ENCODE measurements at places on chromosomes 6 and 20.

DNA sequence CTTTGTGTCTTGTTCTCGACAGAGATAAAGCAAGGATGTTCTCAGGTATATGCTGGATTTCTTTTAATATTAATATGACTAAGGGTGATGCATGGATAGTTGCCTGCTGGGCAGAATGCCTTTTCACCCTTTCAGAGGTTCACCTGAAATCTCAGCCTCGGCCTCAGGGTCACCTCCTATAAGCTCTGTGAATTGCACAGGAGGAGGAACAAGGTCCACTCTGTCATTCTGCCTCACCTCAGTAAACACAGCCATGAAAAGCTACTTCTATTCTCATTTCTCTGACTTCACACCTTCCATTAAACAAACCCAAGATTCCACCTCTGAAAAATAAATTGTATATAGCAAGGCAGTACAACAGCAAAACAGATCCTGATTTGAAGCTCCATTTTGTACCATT, 38.1 kb upstream of the AIG1 start:
- DNase-seq = no peak

DNA sequence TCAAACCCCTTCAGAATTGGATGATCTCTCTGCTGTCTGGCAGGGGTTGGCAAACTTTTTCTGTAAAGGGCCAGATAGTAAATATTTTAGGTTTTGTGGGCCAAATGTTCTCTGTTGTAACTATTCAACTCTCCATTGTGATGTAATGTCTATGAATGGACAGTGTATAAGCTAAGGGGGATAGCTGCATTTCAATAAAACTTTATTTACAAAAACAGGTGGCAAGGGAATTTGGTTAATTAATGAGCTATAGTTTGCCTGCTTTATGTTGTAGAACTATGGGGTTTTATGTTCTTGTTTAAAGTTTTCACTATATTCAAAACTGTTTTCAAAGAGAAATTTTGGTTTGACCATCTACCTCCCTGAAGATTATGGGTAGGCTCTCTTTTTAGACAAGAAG, 182.1 kb upstream of the CITED2 start:
- DNase-seq = no peak

- DNase-seq = no peak
These were observed 10.5 kb downstream of the NKX2-2 start for GRCh38 chr20:21503345-21503744.

GRCh38 chr6:168247443-168248147, 72.0 kb downstream of the DACT2 start:
- no peak for DNase-seq

DNA sequence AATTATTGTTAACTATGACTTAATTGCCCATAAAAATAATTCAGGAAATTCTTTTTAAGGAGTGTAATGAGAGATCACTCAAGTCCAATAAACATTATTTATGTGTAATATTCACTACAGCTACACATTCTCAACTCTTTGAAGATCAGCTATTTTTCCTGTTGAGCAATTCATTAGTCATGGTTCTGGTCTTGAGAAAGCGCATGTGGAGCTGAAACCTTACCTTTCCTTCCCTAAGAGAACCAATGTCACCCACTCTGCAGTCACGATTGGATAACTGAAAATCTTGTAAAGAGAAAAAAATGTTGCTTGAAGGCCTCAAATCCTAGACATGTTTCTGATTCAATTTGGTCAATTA, 736.9 kb upstream of the MARCKS start:
- DNase-seq = no peak

- DNase-seq = no peak
These were observed 133.1 kb downstream of the SOX4 start for GRCh38 chr6:21726676-21727075.

- DNase-seq = no peak
These were observed 27.3 kb upstream of the SLC22A23 start for GRCh38 chr6:3484192-3484591.

GRCh38 chr20:38673725-38674091, 50.6 kb upstream of the SLC32A1 start:
- DNase-seq = peak; percentile 88

DNA sequence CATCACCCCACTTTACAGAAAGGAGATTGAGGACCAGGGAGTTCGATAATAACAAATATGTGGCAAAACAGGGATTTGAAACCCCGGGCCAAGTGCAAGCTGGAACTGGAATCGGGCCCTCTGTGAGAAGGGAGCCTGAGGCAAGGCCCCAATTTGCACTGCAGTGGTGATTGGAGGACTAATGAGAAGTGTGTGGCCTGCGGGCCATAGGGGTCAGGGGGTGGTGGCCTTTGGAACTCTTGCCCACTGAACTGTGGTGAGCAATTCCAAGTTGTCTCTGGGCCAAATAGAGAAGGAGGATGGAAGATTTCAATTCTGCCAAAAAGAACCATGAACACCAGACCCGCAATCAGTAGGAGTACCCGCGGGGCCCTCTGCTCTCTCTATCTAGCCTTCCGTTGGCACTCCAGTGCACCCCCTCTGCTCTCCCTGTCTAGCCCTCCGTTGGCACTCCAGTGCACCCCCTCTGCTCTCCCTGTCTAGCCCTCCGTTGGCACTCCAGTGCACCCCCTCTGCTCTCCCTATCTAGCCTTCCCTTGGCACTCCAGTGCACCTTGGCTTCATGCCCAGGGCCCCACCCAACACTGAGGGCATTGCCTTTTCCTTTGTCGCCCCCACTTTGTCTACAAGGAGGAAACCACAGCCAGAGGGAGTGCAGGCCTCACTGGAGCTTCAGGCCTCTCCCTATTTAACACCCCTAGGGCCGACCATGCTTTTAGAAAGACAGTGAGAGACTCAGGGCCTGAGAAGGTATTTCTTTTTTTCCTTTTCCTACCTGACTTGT, 6.0 kb upstream of the PTPRA start:
- no peak for DNase-seq

DNA sequence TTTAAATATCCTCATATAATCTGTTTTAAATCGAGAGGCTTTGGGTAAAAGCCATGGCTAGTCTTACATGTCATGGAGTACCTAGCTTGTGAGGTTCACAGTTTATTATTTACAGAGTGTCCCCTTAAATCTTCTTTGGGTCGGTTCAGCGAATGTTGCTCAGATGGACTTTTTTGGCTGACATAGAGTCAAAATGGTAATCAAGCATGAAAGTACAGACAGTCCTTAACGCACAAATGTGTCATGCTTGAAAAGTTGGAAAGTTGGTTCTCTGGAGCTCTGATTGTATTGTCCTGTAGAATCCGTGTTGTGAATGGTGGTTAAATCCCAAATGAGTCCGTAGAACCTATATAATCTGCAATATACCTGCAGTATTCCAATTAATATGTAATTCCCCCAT, 22.0 kb downstream of the PTPN1 start:
- DNase-seq = no peak

DNA sequence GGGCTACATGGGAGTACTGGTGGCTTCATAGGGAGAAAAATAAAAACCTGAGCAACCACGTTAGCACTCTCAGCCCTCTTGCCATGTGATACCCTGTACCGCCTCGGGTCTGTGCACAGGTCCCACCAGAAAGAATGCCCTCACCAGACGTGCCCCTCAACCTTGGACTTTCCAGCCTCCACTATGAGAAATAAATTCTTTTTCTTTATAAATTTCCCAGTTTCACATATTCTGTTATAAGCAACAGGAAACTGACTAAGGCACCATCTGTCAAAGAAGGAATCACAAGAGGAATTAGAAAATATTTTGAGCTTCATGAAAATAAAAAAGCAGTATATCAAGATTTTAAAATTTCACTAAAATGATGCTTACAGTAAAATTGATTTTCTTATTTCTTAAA, 168.4 kb upstream of the BMP5 start:
- DNase-seq = no peak

GRCh38 chr6:168714547-168715260, 273.7 kb downstream of the SMOC2 start:
- no peak for DNase-seq

DNA sequence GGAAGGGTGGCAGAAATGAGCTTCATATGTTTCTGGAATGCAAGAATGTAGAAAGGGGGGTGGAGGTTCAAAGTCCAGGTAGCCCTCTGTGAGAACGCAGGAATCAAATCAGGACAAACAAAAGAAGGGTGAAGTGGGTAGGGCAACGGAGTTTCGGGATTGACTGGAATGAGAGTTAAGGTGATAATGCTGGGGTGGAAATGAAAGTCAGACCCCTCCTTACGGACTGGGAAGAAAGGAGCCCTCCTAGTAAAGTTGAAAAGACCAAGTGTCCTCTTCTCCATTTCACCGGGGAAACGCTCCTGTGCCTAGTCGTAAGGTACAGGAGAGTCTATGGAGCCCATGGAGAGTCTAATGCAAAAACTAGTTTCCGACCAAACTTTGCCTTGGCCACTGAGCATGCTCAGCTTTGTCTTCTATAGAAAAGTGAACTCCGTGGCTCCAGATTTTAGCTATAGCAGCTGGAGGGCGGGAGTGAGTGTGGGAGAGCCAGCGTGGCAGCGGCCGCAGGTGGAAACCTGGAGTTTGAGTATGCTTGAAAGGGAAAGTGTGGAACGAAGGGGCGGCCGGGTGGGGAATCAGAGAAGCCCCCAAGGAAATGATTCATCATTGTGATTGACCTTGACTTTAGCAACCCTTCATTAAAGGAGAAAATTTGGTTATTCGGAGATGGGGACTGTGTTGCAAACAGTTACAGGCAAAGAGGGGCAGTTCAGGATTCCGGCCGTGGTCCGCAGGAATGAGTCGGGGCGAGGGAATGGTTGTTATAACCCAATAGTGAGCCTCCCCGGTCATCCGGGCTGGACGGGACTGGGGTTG, 1.3 kb upstream of the LRRC1 start:
- DNase-seq = peak; percentile 56

- DNase-seq = no peak
These were observed 4.0 kb upstream of the RIPOR3 start for GRCh38 chr20:50695135-50695872.

GRCh38 chr20:41783423-41784208, 165.4 kb upstream of the CHD6 start:
- DNase-seq = no peak

DNA sequence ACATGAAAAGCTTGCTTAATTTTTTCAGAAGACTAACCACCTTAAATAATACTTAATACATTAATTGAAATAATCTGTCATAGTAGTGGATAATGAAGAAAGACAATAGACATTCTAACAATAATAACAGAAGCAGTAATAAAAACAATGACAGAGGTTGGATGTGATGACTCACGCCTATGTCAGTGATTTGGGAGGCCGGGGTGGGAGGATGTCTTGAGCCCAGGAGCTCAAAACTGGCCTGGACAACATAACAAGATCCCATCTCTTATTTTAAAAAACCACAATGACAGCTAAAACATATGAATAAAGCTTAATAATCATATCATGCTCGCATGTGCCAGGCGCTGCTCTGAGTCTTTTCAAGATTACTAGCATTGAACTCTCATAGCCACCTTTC, 105.5 kb downstream of the IPCEF1 start:
- no peak for DNase-seq

DNA sequence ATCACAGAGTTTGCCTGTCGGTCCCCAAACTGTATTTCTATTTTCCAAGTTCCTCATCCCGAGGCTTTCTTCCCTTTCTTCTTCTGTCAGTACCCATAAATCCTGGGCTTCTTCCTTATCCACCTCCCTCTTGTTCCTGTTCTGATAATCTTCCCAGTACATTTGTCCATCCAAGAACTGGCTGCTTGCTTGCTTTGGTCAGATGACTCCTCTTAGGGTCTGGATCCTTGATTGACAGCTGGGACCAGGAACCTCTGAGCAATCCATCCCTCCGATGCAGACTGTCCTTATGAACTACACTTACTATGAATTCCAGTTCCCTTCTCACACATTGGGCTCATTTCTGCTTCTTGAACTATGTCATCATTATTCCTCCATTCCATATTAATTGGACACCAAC, 275.3 kb upstream of the CITED2 start:
- no peak for DNase-seq

DNA sequence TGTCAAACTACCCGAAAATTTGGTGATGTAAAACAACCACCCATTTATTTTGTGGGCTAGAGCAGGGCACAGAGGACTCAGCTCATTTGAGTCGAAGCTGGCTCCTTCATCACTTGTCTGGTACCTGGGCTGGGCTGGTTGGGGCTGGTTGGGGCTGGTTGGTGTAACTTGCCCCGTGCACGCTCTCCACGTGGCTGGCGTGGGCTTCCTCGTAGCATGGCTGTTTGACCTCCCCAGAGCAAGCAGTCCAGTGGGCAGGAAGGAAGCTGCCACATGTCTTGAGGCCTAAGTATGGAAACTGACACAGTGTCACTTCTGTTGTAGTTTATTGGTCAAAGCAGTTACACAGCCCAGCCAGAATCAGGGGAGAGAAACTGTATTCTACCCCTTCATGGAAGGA, 27.1 kb downstream of the BCAS4 start:
- DNase-seq = no peak

DNA sequence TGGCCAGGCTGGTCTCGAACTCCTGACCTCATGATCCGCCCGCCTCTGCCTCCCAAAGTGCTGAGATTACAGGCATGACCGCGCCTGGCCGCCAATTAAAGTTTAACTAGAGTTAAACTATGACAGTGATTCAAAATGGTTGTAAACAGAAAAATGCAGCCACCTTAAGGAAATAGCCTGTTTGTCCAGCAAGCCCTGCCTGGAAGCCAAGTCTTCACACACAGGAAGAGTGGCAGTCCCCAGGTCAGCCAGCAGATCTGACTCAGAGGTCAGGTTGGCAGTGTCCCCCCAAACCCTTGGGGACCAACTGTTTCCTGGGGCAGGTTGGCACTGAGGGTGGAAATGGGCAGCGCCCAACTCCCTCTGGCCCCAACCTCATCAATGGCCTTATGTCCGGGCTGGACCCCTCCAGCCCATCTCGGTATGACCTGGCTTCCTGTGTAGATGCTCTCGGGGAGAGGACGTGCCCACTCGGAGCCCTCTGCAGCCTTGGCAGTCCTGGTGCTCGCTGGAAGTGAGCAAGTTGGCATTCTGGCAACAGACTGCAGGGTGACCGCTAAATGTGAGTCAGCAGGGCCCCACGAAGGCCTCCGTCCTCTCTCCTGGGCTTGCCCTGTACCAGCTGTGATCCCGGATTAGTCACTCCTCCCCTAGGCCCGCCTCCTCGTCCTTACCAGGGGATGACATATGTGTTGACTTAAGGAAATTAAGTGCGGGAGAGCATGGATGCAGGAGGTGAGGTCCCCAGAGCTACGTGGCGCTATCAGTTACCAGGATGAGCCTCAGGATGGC, 9.7 kb upstream of the HSP90AB1 start:
- DNase-seq = peak; percentile 71

DNA sequence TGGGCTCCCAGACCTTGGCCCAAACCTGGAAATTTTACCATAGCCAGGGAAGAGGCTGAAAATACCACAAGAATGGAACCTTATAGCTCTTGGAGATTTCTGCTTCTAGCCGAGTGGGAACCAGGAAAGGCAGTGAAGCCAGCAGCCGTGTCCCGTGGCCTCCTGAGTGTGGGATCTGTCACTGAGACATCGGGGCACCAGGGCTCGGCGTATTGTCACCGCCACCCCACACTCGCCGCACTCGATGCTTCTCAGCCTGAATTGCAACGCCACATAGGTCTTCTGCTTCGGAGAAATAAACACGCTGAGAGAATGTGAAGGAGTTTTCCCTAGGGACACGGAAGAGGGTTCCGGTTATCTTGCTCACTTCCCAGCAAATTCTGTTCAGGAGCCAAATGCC, 61.5 kb downstream of the DLL1 start:
- no peak for DNase-seq

GRCh38 chr6:88422831-88423230, 256.7 kb upstream of the CNR1 start:
- DNase-seq = no peak

- DNase-seq = no peak
These were observed 152.2 kb downstream of the TRIM27 start for GRCh38 chr6:28771401-28772267.

GRCh38 chr20:19981031-19981451, 36.1 kb upstream of the NAA20 start:
- no peak for DNase-seq

Measured in posterior cingulate gyrus (tissue), 11 donors.